GM23248 (cell line): ENCODE measurements at places on chromosomes 16 and 17. TPM values are rescaled to one million over a fixed set of nuclear protein-coding genes. Genes with fewer than 3 reads are reported as not detected.

DNA sequence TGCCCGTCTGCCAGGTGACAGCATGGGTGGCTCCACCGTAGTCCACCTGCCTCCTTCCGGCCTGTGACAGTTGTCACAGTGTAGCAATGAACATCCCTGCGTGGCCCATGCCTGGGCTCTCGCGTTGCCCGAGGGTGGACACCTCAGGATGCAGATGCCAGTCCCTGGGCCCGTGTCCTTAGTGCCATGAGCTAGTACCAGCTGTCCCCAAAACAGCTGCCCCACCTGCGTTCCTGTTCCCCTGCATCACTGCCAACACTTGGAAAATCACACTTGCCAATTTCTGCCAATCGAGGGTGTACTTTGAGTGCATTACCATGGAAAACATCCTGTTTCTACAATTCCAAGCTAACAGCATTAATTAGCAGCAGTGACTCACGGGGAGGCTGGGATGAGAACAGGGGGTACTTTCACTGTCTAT, 9.0 kb upstream of the C16orf95 start:
- DNase-seq, result peak; percentile 14

DNA sequence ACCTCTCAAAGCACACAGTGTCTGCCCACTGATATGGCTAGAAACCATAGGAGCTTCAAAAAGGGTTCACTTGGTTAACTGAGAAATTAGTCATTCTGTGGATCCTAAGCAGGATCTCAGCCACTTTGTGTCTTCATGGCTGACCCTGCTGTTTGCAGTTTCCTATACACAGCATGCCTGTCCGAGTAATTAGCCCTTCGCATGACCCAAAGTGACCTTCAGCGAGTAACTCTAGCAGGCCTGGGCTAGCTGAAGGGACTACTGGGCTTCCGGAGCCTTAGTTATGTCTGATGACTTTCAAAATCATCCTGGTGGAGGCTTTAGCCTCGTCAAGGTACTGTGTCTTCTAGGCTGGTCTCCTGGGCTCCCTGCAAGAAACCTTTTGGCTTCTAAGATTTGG, 28.9 kb upstream of the FBXW10B start:
- peak; percentile 21 for DNase-seq

- no peak for DNase-seq
Observed at GRCh38 chr16:86374603-86375130, 135.7 kb upstream of the FOXF1 start.

- peak; percentile 32 for DNase-seq
Observed at GRCh38 chr17:57920916-57921703, 34.1 kb downstream of the CUEDC1 start.

DNA sequence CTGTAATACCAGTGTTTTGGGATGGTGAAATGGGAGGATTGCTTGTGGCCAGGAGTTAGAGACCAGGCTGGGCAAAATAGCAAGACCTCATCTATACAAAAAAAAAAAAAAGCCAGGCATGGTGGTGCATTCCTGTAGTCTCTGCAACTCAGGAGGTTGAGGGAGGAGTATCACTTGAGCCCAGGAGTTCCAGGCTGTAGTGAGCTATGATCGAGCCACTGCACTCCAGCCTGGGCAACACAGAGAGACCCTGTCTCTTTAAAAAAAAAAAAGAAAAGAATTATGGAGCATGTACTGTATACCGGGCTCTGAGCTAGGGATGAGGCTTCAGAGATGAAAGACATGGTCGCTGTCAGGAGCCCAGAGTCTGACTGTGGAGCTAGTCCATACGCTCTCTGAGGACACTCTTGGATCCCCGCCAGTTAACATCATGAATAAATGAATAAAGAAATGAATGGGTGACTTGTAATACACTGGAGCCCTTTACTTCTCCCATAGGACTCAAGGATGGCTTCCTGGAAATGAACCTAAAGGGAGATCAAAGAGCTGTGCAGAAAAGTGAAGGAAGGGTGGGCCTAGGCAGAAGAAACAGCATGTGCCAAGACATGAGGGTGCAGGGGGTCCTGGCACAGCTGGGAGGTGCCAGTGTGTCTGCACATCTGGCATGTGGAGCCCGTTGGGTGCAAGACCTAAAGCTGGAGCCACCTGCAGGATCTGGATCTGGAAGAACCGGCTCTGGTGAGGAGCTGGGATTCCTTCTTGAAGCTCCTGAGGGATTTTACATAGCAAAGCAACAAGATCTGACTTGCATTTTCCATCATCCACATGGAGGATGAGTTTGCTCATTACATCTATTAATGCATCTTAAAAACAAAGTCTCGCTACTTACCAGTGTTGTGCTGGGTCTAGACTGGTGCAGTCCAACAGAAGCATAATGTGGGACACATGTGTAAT, 120.4 kb downstream of the IRX3 start:
- no peak for DNase-seq

- DNase-seq, result no peak
Observed at GRCh38 chr17:78105101-78105500, 23.5 kb downstream of the TMC6 start.

GRCh38 chr17:7102421-7102820, 12.2 kb downstream of the ASGR2 start:
- DNase-seq, result no peak

GRCh38 chr16:19505600-19506303, 16.1 kb downstream of the GDE1 start:
- DNase-seq, result peak; percentile 13

SNX20 gene
- polyA plus RNA-seq, result not detected in 2 replicates

C17orf78 gene
- not detected in 2 replicates for polyA plus RNA-seq

DNA sequence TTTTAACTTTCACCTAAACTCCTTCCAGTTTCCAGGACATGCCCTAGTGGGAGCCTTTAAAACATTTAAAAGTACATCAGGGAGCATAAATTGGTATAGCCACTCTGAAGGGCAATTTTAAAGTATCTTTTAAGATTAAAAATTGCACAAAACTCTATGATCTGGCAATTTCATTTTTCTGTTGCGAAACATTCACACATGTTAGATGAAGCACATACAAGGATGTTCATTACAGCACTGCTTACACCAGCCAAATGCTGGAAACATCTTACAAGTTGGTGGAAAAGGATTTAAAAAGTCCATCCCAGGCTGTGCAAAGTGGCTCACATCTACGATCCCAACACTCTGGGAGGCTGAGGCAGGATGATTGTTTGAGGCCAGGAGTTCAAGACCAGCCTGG, 26.4 kb upstream of the LONP2 start:
- no peak for DNase-seq

SLC22A31 gene
- not detected in 2 replicates for polyA plus RNA-seq

GRCh38 chr16:9102379-9102778, 10.9 kb downstream of the HAPSTR1 start:
- peak; percentile 94 for DNase-seq
